ENCODE measurements at places on chromosomes 11 and 22.

DNA sequence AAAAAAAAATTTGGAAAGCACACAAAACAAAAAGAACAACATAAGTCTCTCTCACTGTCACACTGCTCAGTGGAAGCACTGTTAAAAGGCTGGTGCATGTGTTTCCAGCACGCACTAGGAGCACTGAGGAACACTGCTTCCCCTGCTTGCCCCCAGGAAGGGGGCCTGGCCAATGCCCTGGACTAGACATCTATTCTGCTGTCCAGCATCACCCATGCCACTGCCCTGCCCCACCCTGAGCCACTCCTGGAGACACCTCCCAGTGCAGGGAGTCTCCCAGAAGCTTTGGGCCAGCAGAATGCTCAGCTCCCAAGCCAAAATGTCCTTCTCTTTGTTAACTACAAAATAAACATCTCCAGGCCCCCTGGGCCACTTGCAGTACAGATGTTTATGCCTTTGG lies 49.7 kb upstream of the EMID1 start:
- no peak for DNase-seq

GRCh38 chr11:12377106-12377823 lies at the start of gene PARVA:
PARVA (plus strand) TSS chr11:12377571; CDS start chr11:12377648, 77 bp downstream.
- no peak for DNase-seq

GRCh38 chr11:71204748-71205664 lies 47.4 kb downstream of the SHANK2 start:
- no peak for DNase-seq

DNA sequence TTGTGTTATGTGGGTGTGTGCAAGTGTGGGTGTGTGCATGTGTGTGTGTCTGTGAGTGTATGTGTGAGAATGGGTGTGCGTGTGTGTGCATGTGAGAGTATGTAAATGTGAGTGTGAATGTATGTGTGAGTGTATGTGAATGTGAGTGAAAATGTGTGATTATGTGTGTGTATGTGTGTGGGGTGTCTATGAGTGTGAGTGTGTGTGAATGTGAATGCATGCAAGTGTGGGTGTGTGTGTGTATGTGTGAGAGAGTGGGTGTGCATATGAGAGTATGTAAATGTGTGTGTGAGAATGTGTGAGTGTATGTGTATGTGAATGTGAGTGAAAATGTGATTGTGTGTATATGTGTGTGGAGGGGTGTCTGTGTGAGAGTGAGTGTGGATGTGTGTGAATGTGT lies 1292.7 kb downstream of the TBC1D22A start:
- DNase-seq = no peak

GRCh38 chr11:128417607-128418324 lies 169.6 kb downstream of the ETS1 start:
- no peak for DNase-seq

Data from CD4-positive, alpha-beta T cell treated with Interleukin-2 at 100 ng/mL for 4 hours (primary cell).